ENCODE measurements at places on chromosomes 1 and 21.

- peak; percentile 85 for DNase-seq
Observed at GRCh38 chr1:114126261-114127095, 27.2 kb downstream of the SYT6 start.

DNA sequence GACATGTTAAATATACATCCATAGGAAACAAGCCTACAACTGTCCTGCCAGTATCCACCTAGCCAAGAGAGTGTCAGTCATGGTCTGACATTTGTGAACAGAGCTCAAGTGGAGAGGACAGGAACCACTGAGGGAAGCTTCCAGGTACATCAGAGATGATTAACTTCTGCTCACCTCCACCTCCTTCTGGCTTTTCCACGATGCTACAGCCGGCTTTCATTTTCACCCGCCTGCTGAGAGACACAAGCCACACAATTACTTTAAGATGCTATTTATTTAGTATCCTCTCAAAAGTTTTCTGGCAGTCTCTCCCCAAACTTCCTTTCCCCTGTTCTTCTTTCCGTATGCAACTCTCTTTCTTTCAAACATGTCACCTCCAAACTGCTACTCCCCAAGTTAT is 2.1 kb downstream of the ETV3 start:
- no peak for DNase-seq

DNA sequence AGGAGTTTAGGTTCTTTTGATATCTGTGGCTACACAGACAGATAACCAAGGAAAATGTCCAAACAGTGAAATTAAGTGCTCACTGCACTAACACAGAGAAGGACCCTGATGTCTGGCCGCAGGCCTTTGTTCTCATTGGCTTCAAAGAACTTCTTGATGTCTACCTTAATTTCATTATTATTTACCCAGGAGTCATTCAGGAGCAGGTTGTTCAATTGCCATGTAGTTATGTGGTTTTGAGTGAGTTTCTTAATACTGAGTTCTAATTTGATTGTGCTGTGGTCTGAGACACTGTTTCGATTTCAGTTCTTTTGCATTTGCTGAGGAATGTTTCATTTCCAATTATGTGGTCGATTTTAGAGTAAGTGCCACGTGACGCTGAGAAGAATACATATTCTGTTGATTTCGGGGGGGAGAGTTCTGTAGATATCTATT is 15.2 kb upstream of the LGALS8 start:
- no peak for DNase-seq

- DNase-seq, result no peak
Observed at GRCh38 chr1:95380909-95381308, 146.9 kb downstream of the RWDD3 start.

GRCh38 chr1:16266411-16267118 is 29.6 kb upstream of the CPLANE2 start:
- no peak for DNase-seq

DNA sequence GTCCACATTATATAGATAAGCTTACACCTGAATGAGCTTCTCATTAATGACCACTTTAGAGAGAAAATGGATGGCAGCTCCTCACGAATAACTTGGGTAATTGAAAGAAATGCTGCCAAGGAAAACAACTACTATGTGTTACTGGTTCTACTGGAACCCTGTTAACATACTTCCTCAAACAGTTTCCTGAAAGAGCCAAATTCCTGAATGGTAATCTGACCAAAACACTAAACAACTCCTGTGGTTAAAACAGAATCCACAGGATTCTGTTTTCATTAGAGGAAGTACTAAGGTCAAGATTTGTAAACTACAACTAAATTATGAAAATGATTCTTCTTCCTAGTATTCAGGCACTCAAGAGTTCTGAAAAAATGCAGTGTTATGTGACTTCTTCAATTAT is 107.2 kb downstream of the DNM3 start:
- peak; percentile 63 for DNase-seq

- DNase-seq, result no peak
Observed at GRCh38 chr1:214435867-214436266, 115.5 kb downstream of the PTPN14 start.

DNA sequence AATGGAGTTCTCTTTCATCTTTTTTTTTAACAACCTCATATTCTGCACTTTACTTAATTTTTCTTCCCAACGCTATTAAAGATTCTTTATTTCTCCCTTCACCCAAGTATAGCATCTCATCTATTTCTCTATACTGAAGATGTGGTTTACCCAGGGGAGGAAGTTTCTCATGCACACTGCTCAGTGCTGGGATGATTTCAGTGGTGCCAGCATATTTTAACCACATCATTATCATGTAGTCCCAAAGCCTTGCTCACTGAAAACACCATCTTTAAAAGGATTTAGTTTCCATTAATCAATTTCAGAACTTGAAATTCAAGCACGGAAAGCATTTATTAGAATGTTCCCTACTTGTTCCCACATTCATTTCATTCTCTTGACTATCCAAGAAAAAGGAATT is 725.7 kb downstream of the USP25 start:
- no peak for DNase-seq

DNA sequence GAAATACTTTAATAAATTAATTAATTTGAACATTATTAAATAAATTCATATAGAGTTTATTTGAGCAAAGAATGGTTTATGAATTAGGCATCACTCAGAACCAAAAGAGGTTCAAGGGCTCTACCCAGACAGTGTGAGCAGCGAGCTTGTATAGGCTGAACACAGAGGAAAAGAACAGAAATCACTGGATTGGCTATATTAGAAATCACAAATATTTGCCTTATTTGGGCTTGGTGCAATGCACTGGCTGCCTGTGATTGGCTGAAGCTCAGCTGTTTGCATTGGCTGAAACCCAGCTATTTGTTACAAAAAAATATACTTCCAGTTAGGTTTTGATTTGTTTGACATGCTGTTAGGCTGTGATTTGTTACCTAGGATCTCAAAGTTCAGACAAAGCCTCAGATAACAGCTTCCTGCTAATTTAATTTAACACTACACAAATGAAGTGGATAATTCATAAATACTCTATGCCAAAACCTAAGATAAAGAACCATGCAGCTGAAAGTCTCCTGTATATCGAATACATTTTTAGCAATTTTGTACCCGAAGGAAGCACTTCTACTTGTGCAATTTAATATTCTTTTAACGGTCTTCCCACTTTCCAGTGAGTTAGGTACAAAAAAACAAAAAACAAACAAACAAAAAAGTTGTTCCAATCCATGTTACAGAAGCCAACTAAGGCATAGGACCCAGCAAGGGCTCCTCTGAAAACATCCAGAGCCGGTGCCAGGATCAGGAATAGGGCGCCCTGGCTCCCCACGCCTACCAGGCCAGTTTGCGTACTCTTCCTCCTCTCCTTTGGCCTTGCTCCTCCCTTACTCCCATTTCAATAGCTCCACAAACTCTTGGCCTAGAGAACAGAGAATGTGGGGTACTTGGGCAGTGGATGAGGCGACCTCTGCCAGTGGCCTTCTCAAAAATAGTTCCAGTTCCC is 179.1 kb downstream of the DUSP10 start:
- no peak for DNase-seq
